ENCODE measurements at places on chromosomes 4 and X.
A peak's percentile ranks its signal among the peaks of the same experiment; 100 is the strongest.

GRCh38 chr4:151807220-151807619 lies 46.4 kb upstream of the GATB start:
- no peak for DNase-seq

- no peak for DNase-seq
These were observed 37.2 kb upstream of the SCRG1 start for GRCh38 chr4:173436149-173436579.

DNA sequence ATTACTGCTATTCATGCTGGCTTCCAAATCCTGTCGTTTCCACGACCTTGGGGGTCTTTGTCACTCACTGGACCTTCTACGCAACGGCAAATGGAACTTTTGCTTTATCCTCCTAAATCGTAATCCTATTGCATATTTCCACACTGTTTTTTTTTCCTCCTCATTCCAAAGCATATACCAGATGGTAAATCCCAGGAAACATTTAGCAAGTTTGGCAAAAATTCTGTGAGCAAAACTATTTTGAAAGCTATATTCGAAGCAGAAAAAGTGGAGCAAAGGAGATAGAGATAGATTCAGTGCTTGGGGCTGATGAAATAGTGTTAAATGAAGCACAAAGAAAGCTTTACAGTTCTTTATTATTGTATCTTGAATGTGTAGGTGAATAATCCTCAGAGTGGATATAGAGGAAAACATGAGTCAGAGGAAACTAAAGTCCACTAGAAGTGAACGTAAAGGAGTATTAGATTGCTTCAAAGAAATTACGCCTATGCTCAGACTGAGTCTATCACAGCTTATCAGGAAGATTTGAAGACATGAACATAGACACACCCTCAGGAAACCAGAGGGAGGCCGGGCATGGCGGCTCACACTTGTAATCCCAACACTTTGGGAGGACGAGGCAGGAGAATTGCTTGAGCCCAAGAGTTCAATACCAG lies 50.2 kb upstream of the FAM9A start:
- DNase-seq, result no peak

DNA sequence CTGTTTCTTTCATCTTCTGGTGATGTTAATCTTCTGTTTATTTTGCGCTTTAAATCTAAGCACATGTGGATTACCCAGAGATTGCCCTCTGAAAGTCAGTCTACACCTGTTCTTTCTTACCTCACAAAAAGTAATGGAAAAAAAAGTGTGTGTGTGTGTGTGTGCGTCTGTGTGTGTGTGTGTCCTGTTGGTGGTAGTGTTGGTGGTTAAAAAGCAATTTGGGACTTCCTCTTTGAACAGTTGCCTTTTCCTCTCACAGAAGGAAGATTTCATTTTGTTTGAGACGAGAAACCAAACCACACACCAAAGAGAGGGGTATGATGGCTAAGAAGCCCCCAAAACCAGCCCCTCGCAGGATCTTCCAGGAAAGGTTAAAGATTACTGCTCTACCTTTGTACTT lies at the start of gene STAP1:
Gene STAP1, plus strand, starts transcription at position 235 of the 400 bp plus-strand sequence. Its CDS starts 83 bp downstream, at position 318.
- DNase-seq, result no peak

GRCh38 chr4:6337331-6337935 lies 67.8 kb downstream of the WFS1 start:
- no peak for DNase-seq

DNA sequence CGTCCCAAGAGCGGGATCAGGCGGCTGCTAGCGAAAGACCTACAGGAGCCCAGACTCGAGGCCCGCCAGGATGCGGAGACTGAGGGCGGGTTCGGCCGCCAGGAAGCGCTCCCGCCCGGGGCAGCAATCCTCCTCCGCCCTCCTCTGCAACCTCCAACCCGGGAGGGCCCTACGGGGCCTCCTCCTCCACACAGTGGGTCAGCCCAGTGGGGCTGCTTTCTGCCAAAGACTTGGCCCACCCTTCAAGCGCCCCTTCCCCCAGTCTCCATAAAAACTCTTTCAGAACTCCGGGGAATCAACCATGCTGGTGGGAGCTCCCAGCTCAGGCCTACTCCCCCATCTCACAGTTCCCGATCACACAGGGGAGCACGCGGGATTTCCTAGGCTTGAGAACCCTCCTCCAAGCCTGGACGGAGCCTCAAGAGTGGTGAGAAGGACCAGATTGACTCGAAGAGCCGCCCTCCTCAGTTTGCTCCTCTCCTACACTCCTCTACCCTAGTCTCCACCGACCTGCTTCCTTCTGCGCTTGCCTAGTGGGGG lies 77.5 kb downstream of the RLIM start:
- DNase-seq, result no peak

DNA sequence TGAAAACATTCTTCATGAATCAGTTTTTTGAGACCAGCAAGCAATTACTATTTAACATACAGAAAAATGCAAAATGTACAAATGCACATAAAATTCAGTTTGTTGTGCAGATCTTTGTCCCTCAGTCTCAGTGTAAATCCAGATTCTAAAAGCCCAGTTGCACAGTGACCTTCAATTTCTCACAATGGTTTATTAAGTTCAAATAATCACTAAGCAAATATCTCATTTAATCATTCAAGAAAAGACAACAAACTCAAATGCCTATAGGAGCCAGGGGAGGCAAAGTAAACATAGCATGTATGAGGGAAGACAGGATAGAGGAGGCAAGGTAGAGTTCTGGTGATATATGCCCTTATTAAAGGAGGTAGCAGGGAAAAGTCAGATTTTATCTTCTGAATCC lies 82.8 kb downstream of the PPP3CA start:
- no peak for DNase-seq

DNA sequence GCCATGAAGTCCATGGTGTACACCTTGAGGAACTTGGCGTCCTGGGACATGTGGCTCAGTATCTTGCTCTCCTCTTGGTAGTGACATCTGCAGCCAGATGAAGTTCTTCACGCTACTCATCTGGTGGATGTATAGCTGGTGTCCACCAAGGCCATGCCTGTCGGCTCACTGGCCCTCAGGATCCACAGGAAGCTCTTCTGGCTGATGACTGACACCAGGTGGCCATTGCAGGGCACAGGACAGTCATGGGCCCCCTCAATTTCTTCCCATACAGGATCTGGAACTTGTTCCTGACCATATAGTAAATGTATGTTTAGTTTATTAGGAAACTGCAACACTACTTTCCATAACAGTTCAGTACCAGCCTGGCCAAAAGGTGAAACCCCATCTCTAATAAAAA lies 10.3 kb upstream of the CLCN5 start:
- no peak for DNase-seq

GRCh38 chr4:25401066-25401465 lies 24.0 kb downstream of the ANAPC4 start:
- no peak for DNase-seq

DNA sequence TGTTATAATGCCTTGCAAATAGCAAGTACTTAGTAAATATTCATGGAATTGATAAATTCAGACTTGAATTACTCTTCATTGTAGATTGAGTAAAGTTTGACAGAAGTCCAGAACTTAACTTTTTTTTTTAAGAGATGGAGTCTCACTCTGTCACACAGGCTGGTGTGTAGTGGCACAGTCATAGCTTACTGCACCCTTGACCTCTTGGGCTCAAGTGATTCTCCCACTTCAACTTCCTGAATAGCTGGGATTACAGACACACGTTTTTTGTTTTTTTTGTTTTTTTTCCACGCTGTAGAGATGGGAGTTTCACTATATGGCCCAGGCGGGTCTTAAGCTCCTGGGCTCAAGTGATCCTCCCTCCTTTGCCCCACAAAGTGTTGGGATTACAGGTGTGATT lies 32.1 kb downstream of the UBE2K start:
- DNase-seq, result no peak

DNA sequence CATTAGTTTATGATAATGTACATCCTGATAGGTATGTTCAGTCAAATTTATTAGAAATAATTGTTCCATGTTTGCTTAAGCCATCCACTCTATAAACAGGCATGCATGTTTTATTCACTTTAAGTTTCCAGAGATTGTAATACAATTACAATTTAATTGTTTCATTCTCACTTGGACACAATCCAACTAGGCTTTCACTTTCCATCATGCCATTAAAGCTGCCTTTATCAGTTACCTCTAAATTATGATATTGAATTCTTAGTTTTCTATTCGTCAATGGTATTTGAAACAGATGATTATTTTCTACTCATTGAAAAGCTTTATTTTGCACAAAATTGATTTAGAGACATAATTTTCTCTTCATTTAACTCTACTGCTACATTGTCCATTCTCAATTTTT lies 1196.3 kb downstream of the RAPGEF2 start:
- DNase-seq, result no peak

DNA sequence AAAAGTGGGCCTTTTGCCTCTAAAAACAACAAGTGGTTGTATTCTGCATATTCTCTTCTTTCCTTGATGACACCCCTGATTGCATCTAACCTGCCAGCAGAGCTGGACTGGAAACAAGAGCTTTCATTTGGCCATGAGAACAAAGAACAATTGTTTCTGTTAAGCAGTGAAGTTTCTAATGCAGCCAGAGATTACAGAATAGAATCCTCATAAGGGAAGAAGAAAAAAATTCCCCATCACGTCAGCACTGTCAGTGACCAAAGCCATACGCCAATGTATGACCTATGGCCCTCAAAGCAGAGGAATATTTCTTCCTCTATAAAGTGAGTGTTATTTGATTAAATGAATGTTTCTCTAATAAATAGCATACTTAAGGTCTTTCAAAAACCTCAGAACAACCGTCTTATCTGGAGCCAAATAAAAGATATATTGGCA lies 529.1 kb upstream of the INTU start:
- DNase-seq, result no peak

- no peak for DNase-seq
These were observed 102.8 kb downstream of the ATP8A1 start for GRCh38 chr4:42554072-42554471.

GRCh38 chr4:69831646-69832325 lies 28.2 kb downstream of the SULT1E1 start:
- DNase-seq, result no peak

GRCh38 chrX:33840176-33840575 lies 291.9 kb downstream of the FAM47A start:
- DNase-seq, result peak; percentile 32

DNA sequence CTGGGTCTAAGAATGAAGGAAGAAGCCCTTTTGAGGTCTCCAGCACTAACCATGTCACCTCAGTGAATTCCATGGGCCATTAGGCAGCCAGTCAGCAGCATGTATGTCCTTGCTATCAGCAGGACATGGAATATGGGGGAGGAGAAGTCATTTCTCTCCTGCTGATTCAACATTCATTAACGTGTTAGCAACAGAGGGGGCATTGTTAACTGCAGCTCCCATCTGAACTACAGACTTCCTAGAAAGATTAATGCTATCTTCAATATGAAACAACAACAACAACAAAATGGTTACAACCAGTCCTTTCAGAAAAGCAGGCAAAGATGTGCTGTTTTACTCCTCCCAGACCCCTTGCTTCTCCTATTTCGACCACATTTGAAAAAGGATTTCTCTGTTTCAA lies 120.4 kb upstream of the SLC34A2 start:
- DNase-seq, result no peak

DNA sequence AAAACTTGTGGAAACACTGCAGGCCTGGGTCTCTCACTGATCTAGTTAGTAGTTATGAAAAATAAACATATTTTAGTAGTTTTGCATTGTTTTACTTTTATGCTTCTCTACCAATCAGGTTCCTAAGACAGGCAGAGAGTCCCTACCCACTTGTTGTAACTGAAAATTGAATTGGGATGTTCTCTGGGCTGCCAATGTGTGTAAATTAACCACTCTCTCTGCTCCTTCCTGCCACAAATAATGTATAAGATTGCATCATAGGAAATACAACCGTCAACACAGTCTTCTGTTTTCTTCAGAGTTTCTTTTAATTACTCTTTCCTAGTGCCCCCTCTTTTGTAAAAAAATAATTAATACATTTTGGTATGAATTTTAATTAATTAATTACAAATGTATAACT lies 677.3 kb downstream of the FSTL5 start:
- no peak for DNase-seq

- no peak for DNase-seq
These were observed 17.4 kb downstream of the FAM199X start for GRCh38 chrX:104183685-104184084.

- DNase-seq, result no peak
These were observed 1080.9 kb downstream of the FAT4 start for GRCh38 chr4:126395664-126396063.

GRCh38 chr4:82900066-82900410 lies 497 bp upstream of the THAP9 start:
- DNase-seq, result peak; percentile 19

DNA sequence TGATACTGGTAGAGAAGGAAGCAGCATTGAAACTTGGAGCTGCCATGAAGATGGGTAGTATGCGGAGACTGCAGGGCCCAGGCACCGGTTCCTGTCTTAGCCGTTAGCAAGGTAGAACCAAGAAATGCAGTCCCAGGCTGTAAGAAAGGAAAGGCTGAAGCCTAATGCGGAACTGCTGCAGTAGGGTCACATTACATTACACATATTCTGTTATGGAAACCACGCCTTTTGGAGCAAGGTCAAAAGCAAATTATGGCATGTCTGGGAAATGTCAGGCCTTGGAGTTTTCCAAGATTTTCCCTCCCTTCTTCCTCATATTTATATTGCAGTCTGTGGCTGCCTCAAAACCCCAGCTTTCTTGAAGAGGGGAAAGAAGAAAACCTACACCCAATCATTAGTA lies 204.8 kb upstream of the RASGEF1B start:
- no peak for DNase-seq

DNA sequence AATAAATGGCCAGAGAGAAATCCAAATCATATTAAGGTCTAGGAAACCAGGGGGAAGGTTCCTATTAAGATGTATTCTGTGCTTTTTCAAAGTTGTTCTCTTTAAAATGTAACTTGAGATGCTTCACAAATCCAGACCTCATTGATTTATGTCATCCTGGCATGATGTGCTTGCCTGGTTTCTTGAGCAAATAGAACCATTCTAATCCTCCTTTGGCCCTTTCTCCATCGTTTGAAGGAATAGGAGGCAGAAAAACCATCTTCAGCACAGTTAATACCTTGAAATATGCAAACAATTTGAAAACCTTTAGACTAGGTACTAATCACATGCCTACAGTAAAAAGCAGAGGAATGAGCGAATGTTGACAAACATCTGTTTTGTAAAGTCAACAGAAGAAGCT lies 202.2 kb upstream of the CXorf66 start:
- no peak for DNase-seq

GRCh38 chr4:4627111-4627510 lies 85.3 kb upstream of the STX18 start:
- no peak for DNase-seq
